Activated CD8-positive, alpha-beta T cell treated with anti-CD3 and anti-CD28 coated beads, Interleukin-2, amount 10 ng/mL, durations not matched to agents 7 days and 5 days (primary cell): ENCODE measurements at places on chromosomes 1 and 21. TPM values are rescaled to one million over a fixed set of nuclear protein-coding genes. Genes with fewer than 3 reads are reported as not detected.
A peak's percentile ranks its signal among the peaks of the same experiment; 100 is the strongest.

CNR2 gene
- 3.7 TPM for total RNA-seq

GRCh38 chr1:241749041-241749944, 97.2 kb downstream of the WDR64 start:
- H3K4me3 ChIP-seq, result no peak overlapping the region
- no peaks in the 10 kb centered on the region for H3K36me3 ChIP-seq
- DNase-seq, result no peak

GRCh38 chr1:99557546-99558202, 88.2 kb upstream of the PALMD start:
- H3K27me3 ChIP-seq, result peaks cover 7% of the 10 kb centered on the region
- no peaks in the 10 kb centered on the region for H3K36me3 ChIP-seq
- H3K27ac ChIP-seq, result no peak overlapping the region
- no peak overlapping the region for H3K4me3 ChIP-seq
- DNase-seq, result no peak

- peak overlapping the region; percentile 89 for H3K4me3 ChIP-seq
- H3K4me1 ChIP-seq, result peaks cover 41% of the 10 kb centered on the region
- DNase-seq, result peak; percentile 88
- peaks cover 18% of the 10 kb centered on the region for H3K36me3 ChIP-seq
- H3K27ac ChIP-seq, result no peak overlapping the region
- H3K27me3 ChIP-seq, result no peaks in the 10 kb centered on the region
Measured at GRCh38 chr1:155062702-155063411, 683 bp upstream of the EFNA4 start.

C1QTNF12 gene
- 2.2 TPM for total RNA-seq

DNA sequence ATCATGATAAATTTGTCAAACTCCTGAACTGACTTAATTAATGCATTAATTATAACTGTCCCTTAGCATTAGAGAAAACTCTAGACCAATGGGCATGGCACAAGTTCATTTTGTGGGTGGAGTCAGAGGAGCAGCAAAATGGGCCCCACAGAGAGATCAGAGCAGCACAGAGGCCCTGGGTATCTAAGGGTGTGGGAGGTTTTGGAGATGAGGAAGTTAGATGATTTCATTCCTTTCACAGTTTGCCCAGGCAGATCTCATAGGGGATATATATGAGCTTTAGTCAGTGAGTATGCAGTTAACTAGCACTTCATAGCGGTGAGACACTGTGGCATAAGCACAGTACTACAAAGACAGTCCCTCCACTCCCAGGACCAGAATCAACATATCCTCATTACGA, 117.3 kb downstream of the MAB21L3 start:
- H3K4me3 ChIP-seq, result no peak overlapping the region
- H3K27me3 ChIP-seq, result peaks cover 5% of the 10 kb centered on the region
- no peaks in the 10 kb centered on the region for H3K4me1 ChIP-seq
- H3K36me3 ChIP-seq, result no peaks in the 10 kb centered on the region
